ENCODE measurements at places on chromosomes 5 and 9.

GRCh38 chr9:134634176-134634575 lies 7.4 kb upstream of the COL5A1 start:
- no peak for DNase-seq

DNA sequence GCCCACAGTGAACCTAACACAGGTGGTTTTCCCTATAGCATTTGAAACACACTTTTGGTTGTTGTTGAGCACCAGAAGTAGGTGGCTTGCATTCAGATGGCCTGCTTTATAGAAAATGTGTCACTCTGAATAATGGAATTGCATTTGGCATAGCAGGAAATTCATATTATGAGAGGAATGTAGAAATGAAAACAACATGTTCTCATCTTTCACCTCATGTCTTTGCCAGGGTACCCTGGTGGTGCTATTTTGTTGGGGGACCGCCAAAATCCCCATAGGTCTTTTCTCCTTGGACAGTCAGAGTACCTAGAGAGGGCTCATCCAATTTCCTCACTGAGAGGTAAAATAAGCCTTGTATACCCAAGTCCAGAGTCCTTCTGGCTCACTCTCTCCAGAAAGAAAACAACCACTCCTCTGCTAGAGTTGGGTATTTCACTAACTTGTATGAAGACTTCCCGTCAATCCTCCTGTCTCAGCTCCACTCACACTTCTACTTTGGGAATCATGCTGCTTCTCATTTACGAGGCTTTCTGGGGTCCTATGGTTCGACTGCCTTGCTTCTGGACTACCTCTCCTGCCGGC lies 67.4 kb downstream of the MRPS27 start:
- DNase-seq = no peak

- DNase-seq = no peak
These were observed 131.9 kb downstream of the UGCG start for GRCh38 chr9:112028242-112029221.

- DNase-seq = no peak
These were observed 50.3 kb downstream of the MAN2A1 start for GRCh38 chr5:109739741-109740728.

GRCh38 chr9:85200726-85201404 lies 531.3 kb downstream of the NTRK2 start:
- no peak for DNase-seq

DNA sequence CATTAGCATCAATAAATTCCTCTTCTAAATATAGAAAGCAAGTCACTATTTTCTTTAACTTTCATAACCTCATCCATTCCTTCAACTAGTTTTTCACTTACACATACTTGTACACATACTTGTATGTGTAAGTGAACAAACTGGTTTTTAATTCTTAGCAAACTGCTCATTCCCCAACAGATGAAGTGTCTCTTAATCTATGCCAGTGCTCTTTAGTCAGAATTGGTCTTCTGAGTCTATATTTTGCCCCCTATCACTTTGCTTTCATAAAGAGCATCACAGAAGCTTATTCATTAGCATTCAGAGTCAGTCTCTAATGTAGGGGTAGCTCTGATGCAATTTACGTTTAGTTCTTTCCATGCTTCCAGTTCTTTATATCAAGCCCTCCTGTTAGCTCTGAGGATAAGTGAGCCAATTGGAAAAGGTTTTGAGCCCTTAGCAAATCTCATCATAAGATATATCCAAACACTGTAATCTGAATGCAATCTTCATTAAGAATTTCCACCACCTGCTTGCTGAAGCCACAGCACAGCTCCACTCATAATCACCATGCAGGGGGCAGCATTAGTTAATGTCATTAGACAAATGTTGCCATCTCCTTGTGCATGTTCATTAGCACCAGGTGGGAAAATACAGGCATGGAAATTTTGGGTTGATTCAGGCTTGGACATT lies 178.5 kb upstream of the SLC24A2 start:
- no peak for DNase-seq

- no peak for DNase-seq
These were observed 120.2 kb downstream of the PSD2 start for GRCh38 chr5:139915834-139916233.

- no peak for DNase-seq
These were observed 10.0 kb downstream of the SMARCA2 start for GRCh38 chr9:2024888-2025782.

DNA sequence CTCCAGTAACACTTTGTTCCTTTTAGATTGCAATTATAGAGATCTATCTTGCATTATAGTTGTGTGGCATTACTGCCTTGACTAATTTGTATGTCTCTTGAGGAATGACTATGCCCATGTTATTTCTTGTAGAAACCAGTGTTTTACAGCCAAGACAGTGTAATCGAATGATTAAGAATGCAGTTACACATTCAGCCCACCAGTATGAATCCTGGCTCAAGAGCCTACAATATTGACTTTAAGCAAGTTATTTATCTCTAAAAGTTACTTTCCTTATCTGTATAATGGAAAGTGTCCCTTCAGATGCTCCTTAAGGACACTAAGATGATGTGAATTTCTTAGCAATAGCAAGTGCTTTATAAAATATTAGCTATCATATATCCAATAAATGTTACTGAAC lies 9.7 kb upstream of the SNX24 start:
- no peak for DNase-seq

GRCh38 chr9:81092057-81092456 lies 597.3 kb downstream of the TLE1 start:
- DNase-seq = no peak

- no peak for DNase-seq
These were observed 944 bp downstream of the ATOX1 start for GRCh38 chr5:151757233-151758140.

GRCh38 chr5:113527746-113528145 lies 14.3 kb downstream of the YTHDC2 start:
- no peak for DNase-seq

- no peak for DNase-seq
These were observed 284.5 kb upstream of the VLDLR start for GRCh38 chr9:2337131-2337530.

DNA sequence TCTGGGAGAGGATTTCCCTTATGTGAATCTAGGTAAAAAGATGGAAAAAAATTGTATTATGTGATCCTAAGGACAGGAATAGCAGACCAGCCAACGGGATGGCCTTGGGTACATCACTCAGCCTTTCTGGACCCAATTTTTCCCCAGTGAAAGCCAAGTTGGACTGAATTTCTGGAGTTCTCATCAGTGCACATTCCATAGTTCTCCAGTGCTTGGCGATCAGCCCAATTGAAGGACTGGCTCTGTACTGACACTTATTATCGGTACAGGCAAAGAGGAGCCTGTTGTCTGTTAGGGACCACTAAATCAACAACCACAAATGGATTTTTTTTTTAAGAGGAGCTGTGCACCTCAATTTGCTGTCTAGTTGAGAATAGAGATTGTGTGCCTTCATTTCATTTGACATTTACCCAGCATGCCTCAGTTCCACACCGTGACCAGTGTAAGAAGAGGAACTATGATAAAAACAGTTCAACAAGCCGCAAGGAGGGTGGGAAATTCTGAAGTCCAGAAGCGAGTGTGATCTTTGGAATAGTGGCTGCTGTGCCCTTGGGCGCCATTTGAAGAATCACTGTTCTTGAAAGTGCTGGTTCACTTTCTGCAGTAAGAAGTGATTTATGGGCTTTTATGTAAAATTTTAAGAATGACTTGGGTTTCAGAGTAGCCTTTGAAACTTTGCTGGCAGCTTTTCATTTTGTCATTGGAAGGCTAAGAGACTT lies 8.0 kb downstream of the ARL10 start:
- DNase-seq = no peak

- no peak for DNase-seq
These were observed 329 bp downstream of the CDC23 start for GRCh38 chr5:138212828-138213160.

DNA sequence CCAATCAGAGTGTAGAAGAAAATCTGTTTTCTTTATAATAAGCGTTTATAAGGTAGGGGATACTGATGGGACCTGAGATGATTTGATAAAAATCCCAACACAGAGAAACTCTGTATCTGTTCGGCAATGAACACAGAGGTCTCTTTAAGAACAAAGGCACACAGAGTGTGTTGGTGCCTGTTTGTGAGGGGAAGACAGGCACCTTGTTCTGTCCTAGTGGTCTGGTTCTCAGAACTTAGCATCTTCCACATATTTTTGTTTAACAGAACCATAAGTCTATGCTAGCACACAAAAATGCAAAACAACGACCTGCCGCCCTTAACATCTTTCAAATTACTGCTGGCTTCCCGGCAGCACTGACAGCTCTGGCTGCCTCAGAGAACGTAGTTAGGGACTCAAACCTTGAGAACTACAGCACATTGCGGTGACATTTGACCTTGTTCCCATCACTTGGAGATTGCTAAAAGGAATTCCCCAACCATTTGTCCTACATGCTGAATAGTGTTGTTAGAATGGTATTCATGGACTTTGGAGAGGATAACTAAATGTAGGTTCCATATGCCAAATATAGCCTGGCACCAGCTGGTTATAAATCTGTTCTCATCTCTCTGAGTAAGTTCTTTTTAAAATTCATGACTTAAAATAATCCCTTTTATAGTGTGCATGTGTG lies 871.7 kb upstream of the TYRP1 start:
- DNase-seq = no peak

All from neural crest cell (in vitro differentiated cells).